D341Med (cell line): ENCODE measurements at places on chromosomes 12 and 14.
A peak's percentile ranks its signal among the peaks of the same experiment; 100 is the strongest.

GRCh38 chr12:21026302-21026701, 104.7 kb upstream of the SLCO1B1 start:
- DNase-seq, result no peak

DNA sequence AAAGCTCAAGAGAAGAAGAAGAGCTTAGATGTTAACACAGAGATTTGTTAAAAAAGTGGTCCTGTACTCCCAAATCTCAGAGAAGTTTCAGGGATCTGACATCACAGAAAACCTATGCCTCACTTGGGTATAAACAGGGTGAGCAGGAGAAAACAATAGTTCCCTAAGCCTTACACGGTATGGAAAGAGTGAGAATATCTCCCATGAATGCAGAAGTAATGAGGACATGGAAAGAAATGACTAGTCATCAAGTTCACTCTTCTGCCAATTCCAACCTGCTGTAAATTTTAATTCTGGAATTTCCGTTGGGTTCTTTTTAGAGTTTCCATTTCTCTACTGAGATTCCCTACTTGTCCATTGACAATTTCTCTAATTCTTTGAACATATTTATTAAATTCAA, 6.2 kb upstream of the PTGER2 start:
- no peak for DNase-seq

- no peak for DNase-seq
Measured at GRCh38 chr12:63304887-63305316, 153.9 kb upstream of the AVPR1A start.

DNA sequence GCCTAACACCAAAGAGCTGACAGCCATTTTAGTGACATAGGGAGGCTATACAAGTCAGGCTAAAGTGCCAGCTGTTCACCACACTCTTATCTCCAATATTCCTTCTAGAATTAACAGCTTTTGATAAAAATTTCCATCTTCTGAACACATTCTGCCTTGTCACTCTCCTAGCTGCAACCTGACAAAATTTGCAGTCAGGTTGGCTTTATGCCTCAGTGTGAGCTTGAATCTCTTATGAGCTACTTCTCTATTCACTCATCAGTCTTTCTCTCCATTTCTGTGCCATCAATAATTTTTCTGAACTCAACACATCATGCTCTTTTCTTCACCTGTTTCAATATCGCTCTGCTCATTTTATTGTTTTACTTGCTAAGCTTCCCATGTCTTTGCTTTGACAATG, 50.2 kb downstream of the TMTC1 start:
- DNase-seq, result no peak

DNA sequence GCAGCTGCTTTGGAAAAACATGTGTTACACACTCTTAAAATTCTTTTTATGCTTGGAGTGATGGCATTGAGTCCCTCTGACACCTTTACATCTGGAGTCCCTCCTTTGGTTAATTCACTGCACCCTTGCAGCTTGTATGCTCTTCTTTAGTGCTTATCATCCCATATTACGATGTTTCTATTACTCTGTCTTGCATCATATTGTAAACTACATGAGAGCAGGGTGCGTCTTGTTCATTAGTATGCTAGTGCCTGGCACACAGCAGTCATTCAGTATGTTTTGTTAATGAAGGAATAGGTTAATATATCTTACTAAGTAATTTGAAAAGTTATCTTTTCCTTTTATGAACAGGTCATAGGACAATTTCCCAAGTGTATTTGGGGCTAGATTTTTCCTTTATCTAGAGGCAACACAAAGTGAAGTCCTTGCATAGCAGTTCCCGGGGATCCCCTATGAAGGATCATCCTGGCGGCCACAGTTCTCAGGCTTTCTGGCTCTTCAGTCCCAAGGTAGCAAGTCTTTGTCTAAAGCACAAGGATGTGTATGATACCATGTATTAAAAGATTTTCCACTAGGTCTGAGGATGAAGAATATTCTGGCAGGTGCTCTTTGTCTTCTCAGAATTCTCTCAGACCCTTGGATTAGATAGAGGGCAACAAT, 363.8 kb downstream of the FUT8 start:
- DNase-seq, result no peak

DNA sequence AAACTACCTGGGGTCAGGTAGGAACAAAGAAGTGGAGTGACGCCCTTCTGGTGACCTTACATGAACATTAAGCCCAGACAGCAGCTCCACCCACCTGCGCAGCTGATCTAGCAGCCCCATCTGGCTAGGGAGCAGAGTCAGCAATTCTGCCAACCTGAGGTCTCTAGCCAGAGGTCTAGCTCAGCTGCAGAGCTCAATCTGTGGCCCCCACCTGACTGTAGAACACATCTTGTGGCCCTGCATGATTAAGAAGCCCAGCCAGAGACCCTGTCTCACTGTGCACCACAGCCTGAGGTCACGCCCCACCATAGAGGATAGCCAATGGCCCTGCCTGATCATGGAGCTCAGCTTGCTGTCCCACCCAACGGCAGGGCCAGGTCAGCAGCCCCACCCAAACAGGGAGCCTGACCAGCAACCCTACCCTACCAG, 50.6 kb upstream of the HIGD1C start:
- DNase-seq, result peak; percentile 24
